ENCODE measurements at places on chromosomes 3 and 15.

DNA sequence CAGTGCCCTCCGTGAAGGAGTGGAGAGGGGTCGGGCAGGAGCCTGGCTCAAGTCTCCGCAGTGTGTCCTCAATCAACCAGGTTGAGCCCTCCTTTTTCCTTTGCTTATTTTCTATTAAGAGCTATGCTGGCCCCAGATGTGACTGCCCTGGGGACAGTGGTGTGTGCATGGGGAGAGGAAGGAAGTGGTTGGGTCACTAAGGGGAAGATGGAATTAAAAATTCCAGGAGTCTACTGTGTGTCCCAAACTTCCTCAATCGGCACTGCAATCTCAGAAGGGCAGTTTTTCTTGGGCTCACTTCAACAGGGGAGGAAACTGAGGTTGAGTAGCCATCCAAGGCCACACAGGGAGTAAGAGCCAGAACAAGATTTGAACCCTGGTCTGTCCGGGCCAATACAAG lies 13.7 kb upstream of the GRIP2 start:
- DNase-seq: no peak

DNA sequence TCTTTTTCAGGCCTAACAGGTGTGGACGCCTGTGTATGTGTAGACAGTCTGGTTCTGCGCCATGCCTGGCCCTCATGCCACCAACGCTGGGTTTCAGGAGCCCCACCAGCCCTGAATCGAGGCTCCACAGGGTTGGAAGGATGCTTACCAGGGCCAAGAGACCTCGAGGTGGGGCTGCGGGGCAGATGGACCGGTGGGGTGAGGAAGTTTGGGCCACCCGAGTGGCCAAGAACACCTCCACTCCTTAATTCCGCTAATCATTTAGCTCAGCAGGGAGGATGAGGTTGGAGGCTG lies 6.0 kb upstream of the ONECUT1 start:
- no peak for DNase-seq

DNA sequence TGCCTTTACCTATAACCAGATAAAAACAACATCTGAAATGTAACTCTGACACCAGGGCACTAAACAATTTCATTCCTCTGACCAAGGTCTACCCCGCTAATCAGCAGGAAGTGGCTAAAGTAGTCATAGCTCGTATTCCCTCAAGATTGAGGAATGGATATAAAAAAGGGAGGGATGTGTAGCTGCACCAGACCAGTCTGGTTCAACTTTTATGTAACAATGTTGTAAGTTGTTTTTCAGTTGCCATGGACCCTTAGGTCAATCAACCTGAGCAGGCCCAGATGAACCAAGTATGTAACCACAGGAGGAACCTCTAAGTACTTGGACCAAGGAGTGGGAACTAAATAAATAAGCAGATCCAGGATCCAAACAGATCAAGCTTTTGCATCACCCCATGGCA lies 28.4 kb upstream of the IFT57 start:
- DNase-seq: peak; percentile 2

DNA sequence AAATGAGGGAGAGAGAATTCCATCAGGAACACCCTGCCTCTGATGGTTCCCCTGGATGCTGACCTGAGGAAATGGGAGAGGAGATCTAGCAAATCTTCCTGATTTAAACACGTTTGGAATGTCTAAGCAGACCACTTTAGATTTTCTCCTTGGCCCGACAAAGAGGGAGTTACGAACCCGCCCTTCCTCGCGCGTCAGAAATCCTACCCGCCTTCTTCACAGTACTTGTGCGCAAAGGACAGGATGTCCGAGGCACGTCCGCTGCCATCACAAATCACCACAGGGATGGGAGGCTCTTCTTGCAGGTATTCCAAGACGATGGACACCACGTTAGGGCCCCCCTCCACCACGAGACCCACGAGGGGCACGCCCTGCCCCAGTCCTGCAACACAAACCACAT lies 38.6 kb downstream of the TRPM1 start:
- peak; percentile 33 for DNase-seq

DNA sequence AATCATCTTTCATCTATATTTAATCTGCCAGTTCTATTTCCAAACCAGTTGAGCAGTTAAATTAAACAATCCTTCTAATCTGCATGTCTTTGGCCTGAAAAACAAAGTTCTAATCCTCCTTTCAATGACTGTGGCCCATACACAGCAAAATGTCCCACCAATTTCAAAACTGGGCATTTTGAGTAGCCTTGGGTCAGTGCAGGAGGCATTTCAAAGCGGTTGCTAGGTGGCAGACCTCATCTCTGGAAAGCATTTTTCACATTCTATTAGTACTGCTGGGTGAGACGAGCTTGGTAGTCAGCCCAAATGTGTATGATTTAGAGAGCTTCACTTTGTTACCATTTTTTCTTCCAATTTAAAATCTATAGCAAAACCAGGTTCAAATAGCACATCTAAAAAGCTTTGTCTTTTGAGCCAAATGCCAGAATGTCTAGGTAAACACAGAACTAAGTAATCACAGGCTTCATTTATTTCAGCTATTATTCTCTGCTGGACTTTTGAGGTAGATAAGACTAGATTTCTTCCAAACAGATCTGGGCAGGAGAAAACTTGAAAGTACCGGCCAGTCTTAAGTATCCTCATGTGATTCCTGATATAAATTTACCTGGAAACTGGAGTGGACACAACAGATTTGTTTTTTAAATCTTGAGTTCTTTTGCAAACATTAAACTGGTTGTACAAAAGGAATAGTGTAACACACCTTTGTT lies 8.9 kb upstream of the ARHGEF26 start:
- DNase-seq: no peak

- no peak for DNase-seq
These were observed 48.9 kb downstream of the XXYLT1 start for GRCh38 chr3:195221876-195222617.

- DNase-seq: no peak
These were observed 86.8 kb downstream of the FSIP1 start for GRCh38 chr15:39695793-39696192.

GRCh38 chr3:30836141-30836540 lies 58.3 kb downstream of the GADL1 start:
- peak; percentile 25 for DNase-seq

DNA sequence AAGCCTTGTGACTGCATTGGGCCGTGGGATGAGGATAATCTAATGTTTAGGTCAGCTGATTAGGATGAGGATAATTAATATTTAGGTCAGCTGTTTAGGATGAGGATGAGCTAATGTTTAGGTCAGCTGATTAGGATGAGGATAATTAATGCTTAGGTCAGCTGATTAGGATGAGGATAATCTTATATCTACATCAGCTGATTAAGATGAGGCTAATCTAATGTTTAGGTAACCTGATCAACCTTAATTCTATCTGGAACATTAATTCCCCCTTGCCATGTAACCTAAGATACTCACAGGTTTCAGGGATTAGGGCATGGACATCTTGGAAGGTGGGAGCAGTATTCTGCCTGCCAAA lies 362.8 kb downstream of the ULK4 start:
- no peak for DNase-seq

GRCh38 chr15:37764733-37765191 lies 169.7 kb upstream of the TMCO5A start:
- DNase-seq: peak; percentile 83

DNA sequence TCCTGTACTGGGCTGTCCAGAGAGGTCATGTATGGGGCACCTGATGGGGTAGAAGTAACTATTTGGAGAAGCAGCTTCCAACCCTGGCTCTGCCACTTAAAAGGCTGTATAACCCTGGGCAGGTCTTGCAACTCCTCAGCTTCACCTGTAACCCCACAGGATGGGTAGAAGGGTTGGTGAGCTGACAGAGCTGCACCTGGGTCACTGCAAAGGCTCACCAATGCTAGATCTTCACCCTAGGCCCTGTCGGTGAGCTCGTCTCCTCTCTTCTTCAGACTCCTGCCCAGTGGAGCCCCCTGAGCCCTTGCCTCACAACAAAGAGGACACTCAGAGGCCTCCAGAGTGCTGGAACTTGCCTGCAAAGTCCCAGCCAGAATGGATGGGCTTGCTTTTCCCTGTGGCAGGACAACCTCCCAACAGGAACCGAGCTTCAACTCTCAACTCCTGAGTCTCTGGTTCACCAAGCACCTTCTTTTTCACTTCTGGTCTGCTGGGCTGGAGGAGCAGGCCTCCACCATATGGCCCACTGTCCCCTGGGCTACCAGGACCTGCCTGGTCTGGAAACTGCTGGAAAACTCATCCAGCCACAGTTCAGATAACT lies 45.9 kb downstream of the XXYLT1 start:
- no peak for DNase-seq

DNA sequence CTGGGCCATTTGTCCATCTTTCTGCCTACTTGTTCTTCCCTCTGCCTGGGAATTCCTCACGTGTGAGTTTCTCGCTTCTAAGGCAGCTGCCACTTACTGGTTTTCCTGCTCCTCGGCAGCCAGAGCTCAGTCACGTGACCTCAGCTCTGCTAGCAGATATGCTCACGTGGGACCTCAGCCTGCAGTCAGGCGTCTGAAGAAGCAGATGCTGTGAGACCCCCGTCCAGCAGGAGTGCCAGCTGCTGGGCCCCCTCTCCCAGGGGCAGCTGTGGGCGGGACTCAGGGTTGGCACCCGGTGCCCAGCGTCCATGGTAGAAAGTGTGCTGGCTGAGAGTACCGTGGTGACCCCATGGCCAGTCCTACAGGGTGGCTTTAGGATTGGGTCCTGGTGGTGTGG lies 161.3 kb upstream of the TLE3 start:
- DNase-seq: peak; percentile 59

DNA sequence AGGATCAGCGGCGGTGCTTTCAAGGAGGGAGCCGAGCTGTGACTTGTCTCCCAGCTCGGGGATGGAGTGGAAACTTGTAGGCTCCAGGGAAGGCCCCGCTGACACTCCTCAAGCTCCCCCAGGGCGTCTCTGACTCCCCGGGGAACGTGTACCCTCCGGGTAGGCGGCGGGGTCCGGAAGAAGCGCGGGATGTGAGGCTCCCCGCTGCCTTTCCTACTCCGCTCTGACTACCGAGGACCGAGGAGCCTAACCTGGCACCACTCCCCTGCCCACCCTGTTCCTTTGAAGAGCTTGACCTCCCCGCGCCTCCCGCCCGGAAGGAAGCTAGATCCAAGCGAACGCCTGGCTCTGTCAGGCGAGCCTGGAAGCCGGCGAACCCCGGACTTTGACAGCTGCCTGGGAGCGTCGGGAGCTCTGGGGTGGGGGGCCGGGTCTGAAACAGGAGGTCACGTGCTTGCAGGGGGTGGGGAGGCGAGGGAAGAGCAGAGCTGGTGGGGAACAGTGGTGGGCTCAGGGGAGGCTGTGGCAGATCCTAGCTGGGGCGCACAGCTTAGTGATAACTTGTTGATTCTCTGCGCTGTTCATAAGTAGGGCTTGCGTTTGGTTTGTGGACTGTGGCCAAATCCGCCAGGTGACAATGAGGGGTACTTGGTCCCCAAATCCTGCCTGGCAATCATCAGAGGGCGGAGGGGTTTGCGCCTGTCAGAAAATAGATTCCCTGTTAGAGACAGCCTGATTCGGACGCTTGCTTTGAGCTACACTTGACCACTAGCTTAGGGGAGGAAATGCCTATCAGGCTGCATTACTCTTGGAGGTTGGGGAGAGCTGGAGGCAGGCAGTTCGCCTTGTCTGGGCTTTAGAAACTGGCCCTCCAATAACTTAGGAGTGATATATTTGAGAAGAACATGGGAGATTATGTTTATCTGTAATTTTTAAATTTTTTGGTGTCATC lies 1.2 kb downstream of the CLSTN2 start:
- DNase-seq: no peak

GRCh38 chr3:11560746-11561145 lies 83.0 kb downstream of the VGLL4 start:
- no peak for DNase-seq

- peak; percentile 37 for DNase-seq
These were observed 10.2 kb downstream of the PLSCR5 start for GRCh38 chr3:146594843-146595482.
